ENCODE measurements at places on chromosomes 16 and 17.
A peak's percentile ranks its signal among the peaks of the same experiment; 100 is the strongest.

- DNase-seq: no peak
Measured at GRCh38 chr17:2158396-2158780, 103.5 kb downstream of the HIC1 start.

DNA sequence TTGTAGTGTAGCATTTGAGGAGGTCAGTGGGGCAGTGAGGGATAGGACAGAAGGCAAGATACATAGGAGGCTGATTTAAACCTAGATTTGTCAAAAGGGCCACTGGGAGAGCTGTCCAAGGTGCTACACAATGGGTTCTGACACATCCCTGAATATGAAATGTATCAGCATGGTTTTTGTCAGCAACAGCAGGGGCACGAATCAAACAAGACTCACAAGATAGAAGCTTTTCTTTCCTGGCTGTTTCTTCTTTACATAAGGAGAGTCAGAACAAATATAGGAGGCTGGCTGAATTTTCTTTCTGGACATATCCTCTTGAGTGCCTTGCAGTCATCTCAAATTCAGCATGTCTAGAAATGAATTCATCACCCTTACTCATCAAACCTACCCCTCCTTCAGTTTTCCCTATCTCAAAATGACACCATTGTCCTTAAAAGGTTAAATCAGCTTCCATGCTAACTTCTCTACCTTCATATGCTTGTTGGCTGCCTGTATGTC, 130.5 kb downstream of the NPIPB5 start:
- DNase-seq: no peak

GRCh38 chr16:70482624-70483023, 28.2 kb downstream of the FCSK start:
- DNase-seq: no peak

DNA sequence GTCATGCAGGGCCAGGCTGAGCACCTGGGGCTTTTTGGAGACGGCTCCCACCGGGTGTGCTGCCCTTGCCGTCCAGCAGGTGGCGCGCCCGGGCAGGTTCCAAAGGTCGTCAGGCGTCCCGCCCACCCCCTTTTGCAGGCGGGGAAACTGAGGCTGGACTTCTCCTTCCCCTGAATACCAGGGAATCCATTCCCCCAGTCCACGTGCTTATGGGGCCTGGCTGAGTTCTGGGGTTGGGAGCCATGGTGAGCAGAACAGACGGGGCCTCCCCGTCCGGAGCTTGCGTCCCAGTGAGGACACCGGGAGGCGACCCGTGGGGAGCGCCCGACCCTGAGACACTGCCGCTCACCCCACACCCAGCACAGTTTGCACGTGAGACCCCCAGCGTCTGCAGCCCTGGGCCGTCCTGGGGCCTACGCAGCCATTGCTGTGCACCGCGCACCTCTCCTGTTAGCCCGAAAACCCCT, 51.8 kb upstream of the JPH3 start:
- DNase-seq: peak; percentile 63

DNA sequence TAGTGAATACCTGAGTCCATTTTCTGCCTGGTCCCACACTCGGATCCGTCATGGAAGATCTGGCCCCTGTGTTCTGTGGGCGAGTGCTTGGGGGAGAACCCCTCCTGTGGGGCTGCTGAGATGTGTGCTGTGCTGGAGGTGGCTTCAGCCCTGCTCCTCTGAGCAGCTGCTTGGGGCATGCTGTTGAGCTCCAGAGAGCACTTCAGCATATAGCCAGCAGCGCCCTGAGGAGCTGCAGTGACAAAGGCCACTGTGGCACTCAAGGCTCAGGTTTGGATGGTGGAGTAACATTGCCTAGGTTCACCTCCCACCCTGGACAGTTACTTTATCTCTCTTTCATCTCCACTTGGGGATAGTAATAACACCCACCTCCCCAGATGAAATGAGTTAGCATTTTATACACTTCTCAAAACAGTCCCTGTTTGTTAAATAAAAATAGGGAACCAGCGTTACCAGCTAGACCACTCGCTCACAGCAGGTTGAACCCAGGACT, 75.3 kb downstream of the KSR1 start:
- no peak for DNase-seq

GRCh38 chr17:64787255-64787920, 125.3 kb upstream of the SMURF2 start:
- no peak for DNase-seq

- no peak for DNase-seq
Measured at GRCh38 chr16:65278874-65279273, 157.0 kb upstream of the CDH11 start.

- DNase-seq: peak; percentile 81
Measured at GRCh38 chr16:1414532-1415260, at the start of gene UNKL. UNKL (minus strand) TSS chr16:1414704; CDS start chr16:1414691, 13 bp downstream.

GRCh38 chr16:83887564-83887963, 11.4 kb upstream of the MLYCD start:
- no peak for DNase-seq

- DNase-seq: no peak
Measured at GRCh38 chr17:77470800-77471733, 330.3 kb downstream of the SEC14L1 start.

DNA sequence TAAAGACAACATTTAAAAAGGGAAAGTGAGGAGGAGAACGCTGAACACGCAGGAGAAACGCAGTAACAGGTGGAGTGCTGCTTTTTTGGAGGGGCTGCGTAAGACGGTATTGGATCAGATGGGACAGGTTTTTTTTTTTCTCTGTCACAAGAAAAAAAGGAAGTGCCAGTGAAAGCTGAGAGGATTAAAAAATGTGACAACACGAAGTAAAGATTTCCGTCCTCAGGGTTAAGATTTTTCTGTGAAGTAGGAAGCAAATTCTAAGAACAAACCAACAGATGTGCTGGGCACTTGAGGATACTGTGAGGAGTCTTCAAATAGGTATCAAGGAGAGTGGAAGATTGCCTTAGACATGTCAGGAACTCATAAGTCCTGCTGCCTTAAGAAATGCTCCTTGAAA, 5.8 kb upstream of the ABCA9 start:
- no peak for DNase-seq

DNA sequence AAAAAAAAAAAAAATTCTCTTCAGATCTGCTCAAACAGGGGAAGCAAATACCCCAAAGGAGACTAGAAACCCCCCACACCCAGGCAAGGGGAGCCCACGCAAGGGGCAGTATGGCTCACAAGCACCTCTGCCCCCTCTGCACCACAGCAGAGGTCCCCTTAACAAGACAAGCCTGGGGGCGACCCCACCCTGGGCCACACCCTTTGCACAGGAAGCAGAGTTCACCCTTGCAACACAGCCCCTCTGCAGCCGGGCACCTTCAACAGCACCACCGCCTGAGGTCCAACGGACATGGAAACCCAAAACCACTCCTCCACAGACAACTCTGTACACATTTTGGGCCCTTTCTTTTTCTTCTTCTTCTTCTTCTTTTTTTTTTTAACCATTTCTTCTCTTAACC, 12.8 kb downstream of the AXIN1 start:
- DNase-seq: no peak

DNA sequence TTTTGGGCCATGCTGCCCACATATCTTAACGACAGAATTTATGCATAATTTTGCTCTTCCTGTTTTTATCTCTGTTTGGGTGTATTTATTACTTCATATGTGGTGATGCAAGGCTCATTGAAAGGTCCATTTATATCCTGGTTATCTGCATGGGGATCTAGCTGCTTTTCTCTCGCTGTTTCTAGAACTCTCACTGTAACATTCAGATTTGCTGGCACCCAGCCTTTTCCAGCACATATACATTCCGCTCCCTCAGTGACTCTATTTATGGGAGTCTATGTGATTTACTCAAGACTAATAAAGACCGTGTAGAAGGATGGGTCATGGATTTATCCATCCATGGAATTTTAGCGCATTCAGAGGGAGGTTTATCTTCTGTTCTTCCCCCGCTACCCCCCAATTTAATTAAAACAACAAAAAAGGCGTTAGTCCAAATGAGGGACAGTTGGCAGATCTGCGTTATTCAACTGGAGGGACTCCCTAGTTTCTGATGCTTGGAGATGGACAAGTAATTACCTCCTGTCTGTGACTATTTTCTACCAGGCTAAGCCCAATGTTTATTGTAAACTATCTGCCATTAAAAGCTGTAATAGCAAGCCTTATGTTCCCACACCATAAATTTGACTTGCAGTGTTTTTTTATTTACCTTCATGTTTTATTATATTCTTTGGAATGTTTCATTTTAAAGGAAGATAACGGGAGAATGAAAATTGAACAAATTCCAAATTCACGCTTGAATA, 19.8 kb upstream of the MARCHF10 start:
- DNase-seq: no peak

DNA sequence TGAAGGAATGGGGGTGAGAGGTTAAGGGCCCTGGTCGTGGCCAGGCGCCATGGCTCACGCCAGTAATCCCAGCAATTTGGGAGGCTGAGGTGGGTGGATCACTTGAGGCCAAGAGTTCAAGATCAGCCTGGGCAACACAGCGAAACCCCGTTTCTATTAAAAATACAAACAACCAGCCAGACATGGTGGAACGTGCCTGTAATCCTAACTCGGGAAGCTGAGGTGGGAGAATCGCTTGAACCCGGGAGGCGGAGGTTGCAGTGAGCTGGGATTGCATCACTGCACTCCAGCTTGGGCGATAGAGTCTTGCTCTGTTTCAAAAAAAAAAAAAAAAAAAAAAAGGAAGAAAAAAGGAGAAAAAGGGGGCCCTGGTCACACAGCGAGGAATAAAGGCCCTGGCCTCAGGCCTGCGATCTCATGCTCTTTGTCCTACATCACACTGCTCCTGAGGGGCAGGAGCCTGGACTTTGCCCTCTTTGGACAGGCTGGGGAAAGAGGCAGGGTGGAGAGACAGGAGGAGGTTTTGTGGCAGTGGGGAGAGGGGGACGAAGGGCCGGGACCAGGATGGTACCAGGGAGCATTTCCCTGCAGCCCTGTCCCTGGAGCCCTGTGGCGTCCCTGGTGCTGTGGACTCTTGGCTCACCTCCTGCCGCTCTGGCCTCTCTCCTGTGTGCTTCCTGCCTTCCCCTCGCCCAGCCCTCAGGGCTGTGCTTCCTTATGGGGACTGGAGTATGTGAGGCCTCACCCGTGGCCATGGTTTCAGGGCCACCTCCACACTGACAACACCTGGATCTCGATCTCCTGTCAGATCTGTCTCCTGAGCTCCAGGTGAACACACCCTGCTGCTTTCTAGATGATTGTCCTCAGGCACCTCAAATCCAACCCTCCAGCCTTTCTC, 19.7 kb upstream of the SLC25A19 start:
- DNase-seq: no peak

DNA sequence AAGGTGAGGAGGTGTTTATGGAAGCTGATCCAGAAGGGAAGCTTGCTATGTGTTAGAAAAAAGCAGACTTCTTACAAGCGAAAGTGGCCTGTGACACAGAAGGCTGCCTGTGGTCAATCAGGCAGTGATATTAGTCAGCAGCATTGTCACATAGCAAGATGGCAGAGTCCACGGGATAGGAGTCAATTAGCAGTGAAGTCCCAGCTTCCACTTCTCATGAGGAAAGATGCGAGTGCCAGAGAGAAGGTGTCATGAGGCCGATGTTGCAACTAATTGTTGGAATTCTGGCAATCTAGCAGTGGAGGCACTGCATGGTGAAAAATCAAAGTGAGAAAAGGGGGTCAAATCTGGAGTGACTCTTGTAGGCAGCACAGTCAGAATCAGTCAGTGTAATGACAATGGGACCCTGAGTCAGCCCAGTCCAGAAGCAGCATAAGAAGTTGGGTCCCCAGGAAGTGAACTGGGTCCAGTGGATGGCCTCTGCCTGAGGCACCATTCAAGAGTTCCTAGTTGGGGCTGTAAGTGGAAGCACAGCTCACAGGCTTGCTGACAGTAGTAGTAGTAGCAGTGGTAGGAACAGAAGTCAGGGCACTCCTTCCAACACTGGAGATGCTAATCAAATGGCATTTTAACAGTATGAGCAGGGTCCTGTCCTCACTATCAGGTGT, 85.1 kb downstream of the TNFRSF13B start:
- DNase-seq: no peak

DNA sequence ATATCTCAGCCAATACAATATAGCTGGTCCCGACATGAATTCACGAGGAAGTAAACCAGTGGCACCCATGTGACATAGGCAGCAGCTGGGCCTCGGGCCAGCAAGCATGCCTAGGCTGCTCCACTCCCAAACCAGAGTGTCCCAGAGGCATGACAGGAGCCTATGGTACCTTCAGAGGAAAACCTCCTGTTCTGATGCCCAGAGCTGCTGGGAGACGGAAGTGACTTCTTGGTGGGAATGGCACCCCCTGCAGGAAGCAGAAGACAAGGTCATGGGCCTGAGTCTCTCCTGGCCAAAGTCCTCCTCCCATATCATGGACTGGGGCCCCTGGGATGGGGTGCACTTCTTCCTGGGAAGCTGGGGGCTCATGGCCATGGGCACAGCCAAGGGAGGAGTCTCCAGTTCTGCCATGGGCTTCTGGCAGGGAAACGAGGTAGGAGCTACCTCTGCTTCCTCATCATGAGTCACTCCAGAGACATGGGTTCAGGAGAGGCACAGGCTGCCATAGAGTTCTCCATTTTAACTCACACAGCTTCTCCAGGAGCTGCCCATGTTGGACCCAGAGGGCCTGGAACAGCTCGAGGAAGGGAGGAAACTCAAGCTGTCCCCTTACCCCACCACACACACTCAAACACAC, 13.4 kb downstream of the FBF1 start:
- DNase-seq: no peak

DNA sequence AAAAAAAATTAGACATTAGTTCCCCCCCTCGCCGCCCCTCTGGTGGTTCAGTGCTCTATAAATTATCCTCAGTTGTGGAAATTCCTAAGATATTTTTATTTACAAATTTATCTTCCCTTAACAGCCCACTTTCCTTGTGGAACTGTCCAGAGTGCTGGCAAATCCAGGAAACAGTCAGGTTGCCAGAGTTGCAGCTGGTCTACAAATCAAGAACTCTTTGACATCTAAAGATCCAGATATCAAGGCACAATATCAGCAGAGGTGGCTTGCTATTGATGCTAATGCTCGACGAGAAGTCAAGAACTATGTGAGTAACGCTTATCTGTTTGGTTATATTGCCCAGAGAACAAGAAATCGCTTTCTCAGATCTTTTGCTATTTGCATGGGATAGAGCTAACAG, 2.9 kb downstream of the KPNB1 start:
- no peak for DNase-seq
